ENCODE measurements at places on chromosomes 2 and 18.
A peak's percentile ranks its signal among the peaks of the same experiment; 100 is the strongest.

- DNase-seq, result no peak
These were observed 91.8 kb downstream of the PLB1 start for GRCh38 chr2:28587526-28588291.

DNA sequence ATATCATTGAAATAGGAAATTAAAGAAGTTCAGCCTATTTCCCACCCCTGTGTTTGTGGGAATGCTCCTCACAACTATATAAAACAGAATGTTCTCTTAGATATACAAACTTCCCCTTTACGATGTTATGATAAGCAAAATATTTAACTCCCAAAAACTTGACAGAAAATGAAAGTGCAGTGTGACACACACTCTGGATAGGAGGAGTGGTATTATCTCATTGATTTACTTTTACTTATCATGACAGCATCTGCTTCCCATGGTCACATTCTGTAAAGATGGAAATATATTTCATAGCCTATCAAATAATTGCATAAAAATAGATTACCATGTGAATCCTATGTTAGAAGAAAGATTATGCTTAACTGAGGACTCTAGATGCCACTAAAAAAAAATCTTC, 96.6 kb upstream of the STK17B start:
- DNase-seq, result no peak

- DNase-seq, result peak; percentile 18
These were observed 103.9 kb upstream of the ACVR1C start for GRCh38 chr2:157732596-157732995.

DNA sequence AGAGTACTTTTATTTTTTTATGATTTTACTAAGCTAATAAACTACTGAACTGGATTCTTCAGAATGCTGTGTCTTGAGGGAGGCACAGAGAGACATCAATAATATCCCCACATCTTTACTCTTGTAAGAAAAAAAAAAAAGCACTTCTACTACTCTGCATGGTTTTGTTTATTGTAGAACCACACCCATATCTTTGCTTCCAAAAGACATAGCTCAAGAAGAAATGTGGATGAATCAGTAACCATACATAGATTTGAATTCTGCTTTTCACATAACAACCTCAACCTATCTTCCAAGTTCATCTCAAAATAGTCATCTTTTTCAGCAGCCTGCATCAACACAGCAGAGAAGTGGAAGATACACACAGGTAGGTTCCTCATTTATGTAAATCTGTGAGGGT, 12.2 kb upstream of the COL5A2 start:
- peak; percentile 55 for DNase-seq

DNA sequence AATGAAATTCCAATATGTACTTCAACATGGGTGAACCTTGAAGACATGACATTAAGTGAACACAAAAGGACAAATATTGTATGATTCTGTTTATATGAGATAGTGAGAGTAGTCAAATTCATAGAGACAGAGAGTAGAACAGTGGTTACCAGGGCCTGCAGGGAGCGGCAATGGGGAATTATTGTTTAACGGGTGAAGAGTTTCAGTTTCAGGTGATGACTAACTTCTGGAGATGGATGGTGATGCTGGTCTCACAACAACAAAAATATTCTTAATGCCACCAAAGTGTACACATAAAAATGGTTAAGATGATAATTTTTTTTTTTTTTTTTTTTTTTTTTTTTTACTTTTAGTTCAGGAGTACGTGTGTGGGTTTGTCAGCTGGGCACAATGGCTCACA, 109.4 kb upstream of the TMEM200C start:
- DNase-seq, result no peak

- DNase-seq, result no peak
These were observed 454.2 kb upstream of the TNP1 start for GRCh38 chr2:217314021-217314460.

GRCh38 chr18:35247412-35248249, 6.8 kb downstream of the ZNF397 start:
- DNase-seq, result no peak

- no peak for DNase-seq
These were observed 56.7 kb downstream of the NEMP2 start for GRCh38 chr2:190477661-190478454.

GRCh38 chr2:6855860-6856547, 9.7 kb downstream of the CMPK2 start:
- DNase-seq, result no peak

- peak; percentile 25 for DNase-seq
These were observed 30.5 kb upstream of the ATP8B1 start for GRCh38 chr18:57833441-57834101.

DNA sequence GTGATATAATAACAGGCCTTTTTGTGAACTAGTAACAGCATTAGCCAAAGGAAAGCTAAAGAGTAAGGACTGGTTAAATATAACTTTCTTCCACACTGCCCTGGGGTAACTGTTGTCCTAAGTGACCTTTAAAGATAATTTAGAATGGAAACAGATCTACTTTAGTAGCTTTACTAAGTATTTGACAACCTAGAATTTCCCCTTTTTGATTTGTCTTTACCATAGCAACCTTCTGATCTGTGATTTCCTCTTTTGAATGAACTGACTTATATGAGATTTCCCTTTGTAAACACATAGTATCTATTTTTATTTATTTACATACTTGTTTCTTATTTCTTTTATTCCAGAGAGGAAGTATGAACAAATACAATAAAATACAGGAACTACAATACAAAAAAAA, 10.5 kb upstream of the KLF7 start:
- no peak for DNase-seq

DNA sequence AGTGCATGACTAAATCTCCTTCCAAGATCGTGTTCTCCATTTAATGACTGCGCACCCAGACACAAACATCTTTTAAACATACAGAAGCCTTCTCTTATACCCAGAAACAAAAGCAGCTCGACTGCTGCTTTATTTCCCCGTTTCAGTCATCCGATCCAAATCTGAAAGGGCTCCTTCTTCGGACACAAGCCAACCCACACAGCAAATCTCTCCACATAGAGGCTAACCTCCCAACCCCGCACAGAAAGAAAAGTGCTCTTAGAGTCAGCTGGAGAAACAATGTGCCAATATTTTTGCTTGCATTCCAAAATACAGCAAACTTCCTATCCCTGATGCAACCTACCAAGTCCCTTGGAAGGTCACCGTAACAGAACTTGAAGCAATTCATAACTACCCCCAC, 29.1 kb downstream of the GAREM1 start:
- no peak for DNase-seq

- peak; percentile 62 for DNase-seq
These were observed 756 bp downstream of the ABI2 start for GRCh38 chr2:203328760-203329540.

DNA sequence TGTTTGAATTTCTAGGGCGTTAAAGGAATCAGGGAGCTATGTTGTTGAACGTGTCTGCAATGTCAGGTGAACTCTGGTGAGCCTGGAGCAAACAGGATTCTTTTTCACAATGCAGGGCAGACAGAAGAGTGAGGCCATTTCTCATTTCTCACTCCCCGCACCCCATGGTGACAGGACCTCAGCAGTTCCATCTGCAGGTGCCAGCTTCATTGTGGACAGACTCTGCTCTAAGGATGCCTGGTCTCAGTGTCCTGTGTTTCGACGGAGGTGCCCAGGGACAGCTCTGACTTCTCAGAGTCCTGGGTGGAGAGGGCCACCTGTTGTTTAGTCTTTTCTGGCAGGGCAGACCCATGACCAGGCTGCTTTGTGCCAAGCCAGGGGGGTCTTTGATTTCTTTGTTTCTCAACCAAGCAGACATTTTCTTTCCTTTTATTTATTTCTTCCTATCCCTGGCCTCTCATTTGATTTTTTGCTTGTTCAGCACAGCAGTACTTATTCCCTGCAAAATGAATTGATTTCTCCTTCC, 201.5 kb downstream of the RNF144A start:
- DNase-seq, result no peak

GRCh38 chr18:12318334-12318697, 10.3 kb downstream of the TUBB6 start:
- DNase-seq, result no peak

GRCh38 chr2:135875491-135876065, 665 bp downstream of the MCM6 start:
- DNase-seq, result peak; percentile 59

GRCh38 chr2:150168595-150169236, 318.8 kb downstream of the RND3 start:
- peak; percentile 20 for DNase-seq

- peak; percentile 89 for DNase-seq
These were observed 137.3 kb upstream of the PID1 start for GRCh38 chr2:229408356-229408755.

- no peak for DNase-seq
These were observed 32.1 kb upstream of the RHOB start for GRCh38 chr2:20414806-20415205.

DNA sequence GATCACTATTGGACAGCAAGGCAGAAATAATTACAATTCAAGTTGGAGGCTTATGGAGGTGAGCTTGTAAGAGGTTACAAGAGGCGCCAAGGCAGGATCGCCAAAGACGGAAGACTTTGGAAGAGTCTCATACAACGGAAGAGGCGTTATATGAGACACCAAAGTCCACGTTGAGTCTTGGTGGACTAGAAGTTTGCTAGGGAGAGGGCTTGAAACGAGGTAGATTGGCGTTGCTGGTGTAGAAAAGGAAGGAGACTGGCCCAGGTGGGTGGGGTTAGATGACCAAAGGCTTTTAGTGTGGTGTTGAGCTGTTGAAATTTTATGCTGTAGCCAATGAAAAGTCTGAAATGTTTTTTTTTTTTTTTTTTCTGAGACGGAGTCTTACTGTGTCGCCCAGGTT, 1.4 kb downstream of the MSH2 start:
- no peak for DNase-seq

GRCh38 chr2:234912437-234912836, 39.4 kb upstream of the SH3BP4 start:
- no peak for DNase-seq

GRCh38 chr2:122077771-122078170, 322.3 kb downstream of the TSN start:
- DNase-seq, result no peak

- DNase-seq, result peak; percentile 96
These were observed at the start of gene HS1BP3 for GRCh38 chr2:20650877-20651730. TSS of gene HS1BP3 (minus strand) at chr2:20651098. CDS start at chr2:20651063, 35 bp downstream.

DNA sequence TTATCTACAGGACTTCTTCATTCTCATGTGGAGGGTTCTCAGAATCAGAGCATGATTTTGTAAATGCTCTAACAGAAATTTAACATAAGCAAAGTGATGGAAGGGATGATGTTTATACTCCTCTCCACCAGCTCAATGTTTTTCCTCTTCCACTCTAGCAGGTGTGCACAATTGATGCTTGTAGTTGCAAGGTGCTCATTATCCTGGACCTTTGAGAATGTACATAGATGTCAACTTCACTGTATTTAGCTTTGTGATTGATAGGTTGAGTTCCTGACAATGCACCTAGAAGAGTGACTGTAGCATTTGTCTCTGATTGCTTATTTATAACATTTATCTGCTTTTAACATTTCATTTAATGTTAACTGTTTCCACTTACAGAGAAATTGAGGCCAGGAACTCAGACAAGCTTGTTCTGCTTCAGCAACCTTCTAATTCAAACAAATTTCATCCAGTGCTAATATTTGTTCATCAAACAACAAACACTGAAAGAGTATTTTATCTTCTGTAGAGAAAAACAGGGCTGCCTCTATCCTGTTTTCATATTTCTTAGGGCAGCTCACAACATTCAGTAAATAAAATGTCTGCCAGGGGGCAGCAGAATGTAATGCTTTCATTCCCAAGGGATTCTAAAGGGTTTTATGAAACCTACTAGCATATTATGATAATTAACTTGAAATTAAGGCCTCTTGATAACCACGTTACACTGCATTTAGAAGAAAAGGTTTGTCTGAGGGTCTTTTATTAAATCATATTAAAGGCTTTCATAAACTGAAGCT, 127.9 kb upstream of the NOL4 start:
- no peak for DNase-seq

GRCh38 chr18:7789856-7790552, 222.9 kb downstream of the PTPRM start:
- peak; percentile 63 for DNase-seq

GRCh38 chr2:68739595-68740399, 5.2 kb downstream of the ARHGAP25 start:
- no peak for DNase-seq

DNA sequence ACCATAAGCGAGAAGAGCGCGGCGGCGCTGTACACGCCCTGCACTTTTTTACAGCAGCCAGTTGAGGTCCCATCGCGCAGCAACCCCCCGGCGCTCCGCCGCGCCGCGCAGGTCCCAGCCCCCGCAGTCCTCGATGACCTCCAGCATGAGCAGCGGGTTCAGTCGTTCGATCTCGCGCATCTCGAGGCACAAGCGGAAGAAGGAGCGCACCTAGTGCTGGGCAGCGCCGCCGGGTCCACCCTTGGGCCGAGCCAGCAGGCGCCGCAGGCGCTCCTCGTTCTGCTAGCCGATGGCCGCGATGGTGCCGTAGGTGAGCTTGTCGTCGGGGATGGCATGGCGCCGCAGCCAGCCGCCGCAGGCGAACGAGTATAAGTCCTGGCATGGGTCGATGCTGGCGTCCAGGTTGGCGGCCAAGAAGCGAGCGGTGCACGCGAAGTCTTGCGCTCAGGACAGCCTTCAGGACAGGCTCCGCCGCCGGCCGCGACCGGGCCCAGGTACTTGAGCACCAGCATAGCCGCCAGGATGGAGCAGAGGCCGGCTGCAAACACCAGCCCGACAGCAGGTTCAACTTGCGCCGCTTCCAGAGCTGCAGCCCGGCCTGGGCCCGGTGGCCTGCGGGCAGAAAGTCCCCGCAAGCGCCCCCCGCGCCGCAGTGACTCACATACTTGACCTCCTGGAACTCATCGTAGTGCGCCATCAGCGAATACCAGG, 8.3 kb downstream of the ALPP start:
- no peak for DNase-seq

GRCh38 chr2:104584393-104584792, 269.5 kb upstream of the POU3F3 start:
- DNase-seq, result no peak

GRCh38 chr18:42756214-42756613, 359.3 kb downstream of the RIT2 start:
- no peak for DNase-seq

GRCh38 chr2:222504719-222505118, 80.4 kb downstream of the SGPP2 start:
- no peak for DNase-seq

GRCh38 chr2:219107758-219108157, 47.0 kb upstream of the IHH start:
- DNase-seq, result no peak

Measured in AG08395 (cell line).